ENCODE measurements at places on chromosomes 16 and 17.

GRCh38 chr17:73643001-73643851, 1.0 kb downstream of the SDK2 start:
- DNase-seq, result peak; percentile 65

- DNase-seq, result no peak
Measured at GRCh38 chr16:15948532-15949209, 745 bp upstream of the ABCC1 start.

DNA sequence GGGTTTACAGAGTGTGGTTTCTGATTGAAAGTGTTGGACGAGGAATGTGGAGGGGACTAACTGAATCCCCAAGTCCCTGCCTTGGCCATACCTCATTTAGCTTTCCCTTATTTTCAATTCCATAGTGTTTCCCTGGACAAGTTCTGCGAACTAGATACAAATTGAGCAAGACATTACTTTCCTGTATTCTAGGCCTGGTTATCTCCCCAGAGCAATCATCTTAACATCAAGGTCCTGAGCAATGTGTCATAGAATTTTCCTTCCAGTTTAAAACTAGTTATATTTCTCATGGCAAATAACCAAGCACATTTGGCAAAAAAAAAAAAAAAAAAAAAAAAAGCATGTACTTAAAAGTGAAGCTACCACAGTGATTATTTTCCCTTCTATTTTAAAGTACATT, 330.1 kb downstream of the CDH11 start:
- DNase-seq, result no peak

DNA sequence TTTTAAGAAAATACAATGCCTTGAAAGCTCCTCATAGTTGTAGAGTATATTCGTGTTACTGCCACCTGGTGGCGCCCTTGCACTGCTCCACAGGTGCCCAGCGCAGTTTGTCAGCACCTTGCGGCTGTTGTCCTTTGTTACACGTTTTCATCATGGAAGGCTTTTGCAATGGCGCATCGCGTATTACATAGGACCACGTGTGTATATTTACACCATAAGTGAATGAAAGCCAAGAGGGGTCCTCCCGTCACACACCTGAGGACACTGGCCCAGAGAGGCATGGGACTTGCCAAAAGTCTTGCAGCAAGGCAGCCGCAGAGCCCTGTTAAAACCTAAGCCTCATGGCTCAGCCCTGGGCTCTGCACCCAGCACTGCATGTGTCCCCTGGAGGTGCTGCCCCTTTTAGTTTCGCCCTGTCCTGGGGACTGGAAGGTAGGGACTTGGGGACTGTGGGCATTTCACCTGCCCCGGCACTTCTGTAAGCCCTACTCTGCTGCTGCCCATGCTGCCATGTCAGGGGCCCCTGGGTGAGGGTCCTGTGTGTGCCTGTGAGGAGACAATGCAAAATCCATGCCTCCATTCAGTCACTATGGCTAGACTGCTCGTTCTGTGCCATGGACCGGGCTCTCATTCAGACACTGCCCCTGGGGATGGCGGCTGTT, 24.3 kb downstream of the POLR3E start:
- peak; percentile 80 for DNase-seq

GRCh38 chr17:17757956-17758845, 76.9 kb downstream of the RAI1 start:
- no peak for DNase-seq

DNA sequence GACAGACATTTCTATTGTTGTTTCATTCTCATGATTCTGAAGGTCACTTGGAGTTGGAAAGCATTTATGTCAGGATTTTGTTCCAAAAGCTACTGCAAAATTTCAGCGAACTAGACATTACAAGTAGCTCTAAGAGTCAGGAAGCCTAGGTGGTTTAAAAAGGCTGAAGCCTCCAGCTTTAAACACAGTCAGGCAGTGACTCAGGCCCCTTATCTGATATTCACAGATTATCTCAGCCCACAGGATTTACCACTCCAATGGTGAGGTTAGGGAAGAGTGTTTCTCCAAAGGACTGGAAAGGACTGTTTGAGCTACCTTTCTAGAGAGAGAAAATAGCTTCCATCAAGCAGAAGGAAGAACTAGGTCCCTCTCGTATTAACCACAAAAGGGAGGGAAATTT, 624.4 kb upstream of the C16orf82 start:
- DNase-seq, result no peak

DNA sequence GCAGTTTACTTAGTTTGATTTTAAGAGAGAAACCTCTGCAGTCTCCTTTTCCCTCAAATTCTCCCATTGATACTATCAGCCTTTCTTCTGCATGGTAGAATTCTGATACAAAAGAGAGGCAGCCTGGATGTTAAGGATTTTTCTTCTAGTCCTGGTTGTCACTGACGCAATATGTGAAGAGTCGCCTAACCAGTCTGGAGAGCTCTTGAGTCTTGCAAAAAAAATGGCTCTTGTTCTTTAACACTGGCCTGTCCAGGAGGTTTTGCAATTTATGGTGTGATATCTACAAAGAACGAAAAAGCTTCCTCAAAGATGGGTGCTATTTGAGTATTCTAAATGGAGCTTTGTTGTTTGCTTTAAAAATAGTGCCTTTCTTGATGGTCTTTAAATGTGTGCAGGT, 28.9 kb downstream of the COX10 start:
- no peak for DNase-seq

DNA sequence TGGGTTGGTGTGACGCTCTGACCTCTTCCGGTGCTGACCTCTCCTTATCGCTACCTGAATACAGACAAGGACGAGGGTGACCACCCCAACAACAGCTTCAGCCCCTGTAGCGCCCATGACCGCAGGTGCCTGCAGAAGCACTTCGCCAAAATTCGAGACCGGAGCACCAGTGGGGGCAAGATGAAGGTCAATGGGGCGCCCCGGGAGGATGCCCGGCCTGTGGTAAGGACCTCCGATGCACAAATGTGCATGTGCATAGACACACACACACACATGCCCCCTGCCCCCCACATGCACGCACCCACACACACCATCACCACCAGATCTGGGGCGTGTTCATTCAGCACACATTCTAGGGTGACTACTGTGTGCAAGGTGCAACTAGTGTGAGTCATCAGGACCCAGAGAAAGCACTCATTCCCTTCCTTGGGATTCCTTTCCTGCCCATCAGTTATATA, 9.7 kb downstream of the IGFBP4 start:
- DNase-seq, result no peak

DNA sequence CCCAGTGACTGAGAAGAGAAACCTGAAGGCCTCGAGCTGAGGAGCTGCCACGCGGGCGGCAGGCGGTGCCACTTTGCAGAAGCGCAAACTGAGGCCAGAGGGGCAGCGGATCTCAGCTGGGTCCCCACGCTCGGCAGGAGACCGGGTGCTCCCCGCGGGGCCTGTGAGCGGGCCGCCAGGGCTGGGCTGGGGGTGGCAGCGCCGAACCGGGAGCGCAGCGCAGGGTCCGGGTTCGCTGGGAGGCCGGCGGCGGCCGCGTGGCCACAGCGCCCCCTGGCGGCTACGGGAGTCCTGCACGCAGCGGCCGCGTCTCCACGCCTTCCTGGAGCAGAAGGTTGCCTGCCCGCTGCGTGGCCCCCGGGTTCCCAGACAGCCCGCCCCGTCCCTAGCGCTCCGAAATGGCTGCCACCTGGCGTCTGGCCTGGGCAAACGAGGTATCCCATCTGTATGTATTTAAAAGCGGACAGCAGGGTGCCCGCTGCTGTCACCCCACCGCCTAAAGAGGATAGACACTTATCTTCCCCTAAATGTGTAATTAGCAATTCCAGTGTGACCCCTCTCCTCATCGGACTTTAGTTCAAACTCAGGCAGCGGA, 96.1 kb upstream of the CDH5 start:
- DNase-seq, result peak; percentile 88

GRCh38 chr17:71192039-71192555, 928.7 kb upstream of the SOX9 start:
- no peak for DNase-seq

DNA sequence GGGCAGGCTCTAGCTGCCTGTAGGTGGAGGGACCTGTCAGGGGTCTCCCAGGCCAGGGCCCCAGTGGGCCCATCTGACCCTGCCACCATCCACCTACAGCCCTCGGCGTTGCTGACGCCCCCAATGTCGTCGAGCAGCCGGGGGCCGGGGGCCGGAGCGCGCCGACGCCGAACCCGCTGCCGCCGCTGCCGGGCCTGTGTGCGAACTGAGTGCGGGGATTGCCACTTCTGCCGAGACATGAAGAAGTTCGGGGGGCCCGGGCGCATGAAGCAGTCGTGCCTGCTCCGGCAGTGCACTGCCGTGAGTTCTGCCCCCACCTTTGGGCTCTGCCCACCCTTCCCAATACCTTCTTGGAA, 2.2 kb downstream of the FBXL19 start:
- DNase-seq, result no peak

GRCh38 chr16:9323170-9323569, 231.7 kb downstream of the HAPSTR1 start:
- no peak for DNase-seq

GRCh38 chr17:40940266-40940665, 2.8 kb upstream of the KRT23 start:
- DNase-seq, result no peak

DNA sequence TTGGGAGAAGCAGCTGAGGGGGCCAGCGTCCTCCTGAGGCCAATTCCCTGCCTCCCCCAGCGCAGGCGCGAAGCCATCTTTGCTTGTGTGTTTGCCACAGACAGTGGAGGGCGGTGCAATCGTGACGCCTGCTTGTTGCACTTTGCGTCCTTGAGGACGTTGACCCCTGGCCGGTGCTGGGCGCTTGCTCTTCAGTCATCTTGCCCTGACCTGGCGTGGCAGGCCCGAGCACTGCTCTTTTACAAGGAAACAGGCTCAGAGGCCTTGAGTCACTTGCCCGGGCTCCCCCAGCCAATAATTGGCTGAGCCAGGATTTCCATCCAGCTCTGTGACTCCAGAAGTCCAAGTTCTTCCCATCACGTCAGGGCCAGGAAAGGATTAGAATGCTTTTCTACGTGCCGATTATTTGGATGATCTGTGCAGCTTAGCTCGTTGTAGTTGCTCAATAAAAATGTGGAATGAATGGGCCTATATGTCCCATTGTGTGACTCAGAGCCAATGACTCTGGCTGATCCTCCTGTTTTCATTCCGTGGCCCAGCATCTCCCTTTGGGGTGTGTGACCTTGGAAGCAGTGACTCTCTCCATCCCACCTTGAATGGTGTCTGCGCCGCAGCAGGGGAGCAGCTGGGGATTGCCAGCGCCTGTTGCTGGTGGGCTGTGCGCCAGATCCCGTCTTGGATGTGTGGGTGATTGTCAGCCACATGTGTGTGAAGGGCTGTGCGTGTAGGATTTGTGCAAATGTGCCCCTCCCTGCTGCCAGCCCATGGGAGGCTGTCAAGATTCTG, 214.1 kb downstream of the SEC14L1 start:
- DNase-seq, result peak; percentile 68

DNA sequence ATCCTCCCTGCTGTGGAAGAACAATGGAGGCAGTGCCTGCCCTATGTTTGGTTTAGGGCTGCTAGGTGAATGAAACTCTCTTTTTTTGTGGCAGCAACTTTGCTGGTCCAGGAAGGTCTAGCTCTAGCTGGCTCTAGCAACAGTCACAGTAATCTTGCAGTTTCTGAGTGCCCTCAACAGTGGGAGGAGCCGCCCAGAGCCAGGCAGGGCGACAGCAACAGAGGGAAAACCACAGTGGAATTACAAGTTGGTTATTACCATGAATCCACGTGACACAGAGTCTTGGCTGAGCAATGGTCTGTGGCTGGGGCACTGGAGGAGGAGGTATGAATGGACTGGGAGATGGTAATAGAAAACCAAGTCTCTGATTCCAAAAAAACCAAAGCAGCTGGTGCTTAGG, 10.3 kb downstream of the HSPB9 start:
- no peak for DNase-seq

GRCh38 chr16:84487358-84487757, 17.1 kb downstream of the MEAK7 start:
- no peak for DNase-seq

GRCh38 chr17:42669977-42670788, 6.6 kb downstream of the PLEKHH3 start:
- DNase-seq, result no peak

DNA sequence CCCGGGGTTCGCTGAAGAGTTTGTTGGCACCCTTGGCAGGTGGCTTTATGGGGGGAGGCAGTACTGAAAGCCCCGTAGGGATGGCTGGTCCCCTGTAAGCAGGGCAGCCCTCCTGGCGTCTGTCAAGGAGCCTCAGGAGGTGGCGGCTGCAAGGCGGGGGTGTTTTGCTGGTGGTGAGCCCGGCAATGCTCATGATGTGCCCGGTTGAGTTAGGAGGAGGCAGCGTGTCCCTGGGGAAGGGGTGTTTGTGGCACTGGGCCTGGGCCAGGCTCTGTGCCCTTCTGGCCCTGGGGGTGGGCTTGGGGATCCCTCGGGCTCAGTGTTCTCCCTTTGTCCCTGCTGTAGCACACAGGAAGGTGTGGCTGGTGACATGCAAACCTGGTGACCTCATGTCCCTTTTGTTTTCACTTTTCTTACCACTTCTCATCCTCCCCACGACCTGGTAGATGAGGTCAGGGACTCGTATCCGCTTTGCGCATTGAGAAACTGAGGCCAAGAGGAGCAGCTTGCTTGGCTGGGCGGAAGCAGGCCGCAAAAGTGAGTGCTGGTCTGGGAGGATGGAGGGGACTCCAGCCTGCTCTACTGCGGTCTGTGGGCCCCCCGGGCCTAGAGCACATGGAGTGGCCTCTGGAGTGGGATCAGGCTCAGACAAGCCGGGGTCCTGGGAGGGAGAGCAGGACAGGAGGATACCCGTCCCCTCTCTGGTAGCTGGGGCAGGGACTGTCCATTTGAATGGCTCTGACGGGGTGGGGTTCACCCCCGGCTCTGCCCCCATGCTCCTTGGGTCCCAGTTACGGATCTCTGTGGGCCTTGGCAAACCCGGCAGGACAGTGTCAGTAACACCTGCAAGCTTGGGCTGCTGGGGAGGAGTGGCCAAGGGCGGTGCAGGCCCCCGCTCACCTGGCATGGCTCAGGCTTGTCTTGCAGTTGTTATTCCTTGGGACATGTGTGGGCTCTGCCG, 2.2 kb downstream of the SNN start:
- no peak for DNase-seq

DNA sequence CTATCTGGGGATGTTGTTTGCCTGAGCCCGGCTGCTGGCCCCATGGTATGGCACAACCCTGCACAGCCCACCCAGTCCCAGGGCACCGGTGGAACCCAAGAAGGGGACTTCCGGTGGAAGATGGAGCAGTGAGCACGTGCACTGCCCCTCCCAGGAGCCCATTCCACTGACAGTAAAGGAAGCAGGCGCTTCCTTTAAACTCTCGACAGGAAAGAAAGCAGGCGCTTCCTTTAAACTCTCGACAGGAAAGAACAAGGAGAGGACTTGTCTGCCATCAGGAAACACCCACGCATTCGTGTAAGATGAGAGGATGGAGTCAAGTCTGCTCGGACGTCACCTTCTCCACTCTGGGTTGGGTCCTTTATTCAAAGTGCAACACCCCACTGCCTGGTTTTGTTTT, 53.7 kb downstream of the IL21R start:
- DNase-seq, result no peak

- DNase-seq, result no peak
Measured at GRCh38 chr17:33888455-33888854, 366.6 kb upstream of the CCL2 start.

All from sciatic nerve (tissue), 2 donors.